ENCODE measurements at places on chromosomes 11 and 22.

DNA sequence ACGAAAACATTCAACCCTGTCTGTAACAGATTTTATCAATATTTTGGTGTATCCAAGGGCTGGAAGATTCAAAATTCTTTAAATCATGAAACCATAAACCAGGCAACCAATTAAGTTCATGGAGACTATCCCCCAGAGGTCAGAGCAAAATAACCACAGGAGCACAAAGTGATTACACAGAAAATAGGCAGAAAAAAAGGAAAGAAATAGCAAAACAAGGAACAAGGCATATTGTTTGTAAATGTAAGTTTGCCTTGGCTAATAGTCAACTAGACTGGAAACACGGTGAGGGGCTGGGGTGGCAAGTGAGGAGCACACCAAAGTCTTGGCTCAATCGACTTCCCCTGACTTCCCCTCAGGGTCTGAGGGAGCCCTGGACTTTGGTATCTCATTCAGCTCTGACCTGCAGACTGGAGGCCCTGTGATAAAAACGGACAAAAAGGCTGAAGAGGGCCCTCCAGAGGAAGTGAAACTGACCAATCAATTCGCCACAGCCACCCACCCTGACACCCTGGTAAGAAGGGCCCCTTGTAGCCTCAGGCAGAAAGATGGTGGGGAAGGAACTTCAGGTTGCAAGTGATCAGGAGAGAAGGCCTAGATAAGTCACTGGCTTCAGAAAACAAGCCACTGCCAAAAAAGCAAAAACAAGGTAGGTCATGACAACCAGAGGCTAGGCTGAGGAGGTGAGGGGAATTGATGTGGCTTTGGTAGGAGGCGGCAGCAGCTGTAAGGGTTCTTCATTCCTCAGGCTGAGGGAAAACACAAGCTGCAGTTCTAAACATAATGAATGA lies 1.8 kb downstream of the SIK3 start:
- DNase-seq, result no peak

DNA sequence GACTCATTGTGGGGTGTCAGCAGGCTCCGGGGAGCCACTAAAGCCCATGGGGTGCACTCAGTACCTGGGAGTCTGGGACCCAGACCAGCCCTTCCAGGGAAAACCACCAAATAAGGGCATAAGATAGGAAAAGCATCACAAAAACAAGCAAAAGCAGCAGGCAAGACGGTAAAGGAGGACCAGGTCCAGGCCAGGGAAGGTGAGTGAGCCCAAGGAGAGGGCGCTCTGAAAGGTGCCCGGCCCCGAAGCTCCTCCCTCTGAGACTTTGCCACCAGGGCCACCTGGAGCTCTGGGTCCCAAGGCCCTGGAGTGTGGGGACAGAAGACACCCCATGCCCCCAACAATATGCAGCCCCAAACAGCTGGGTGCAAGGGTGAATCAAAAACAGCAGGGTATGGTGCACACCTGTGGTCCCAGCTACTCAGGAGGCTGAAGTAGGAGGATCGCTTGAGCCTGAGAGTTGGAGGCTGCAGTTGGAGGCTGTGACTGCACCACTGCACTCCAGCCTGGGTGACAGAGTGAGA lies 5.2 kb upstream of the IL17REL start:
- DNase-seq, result no peak

DNA sequence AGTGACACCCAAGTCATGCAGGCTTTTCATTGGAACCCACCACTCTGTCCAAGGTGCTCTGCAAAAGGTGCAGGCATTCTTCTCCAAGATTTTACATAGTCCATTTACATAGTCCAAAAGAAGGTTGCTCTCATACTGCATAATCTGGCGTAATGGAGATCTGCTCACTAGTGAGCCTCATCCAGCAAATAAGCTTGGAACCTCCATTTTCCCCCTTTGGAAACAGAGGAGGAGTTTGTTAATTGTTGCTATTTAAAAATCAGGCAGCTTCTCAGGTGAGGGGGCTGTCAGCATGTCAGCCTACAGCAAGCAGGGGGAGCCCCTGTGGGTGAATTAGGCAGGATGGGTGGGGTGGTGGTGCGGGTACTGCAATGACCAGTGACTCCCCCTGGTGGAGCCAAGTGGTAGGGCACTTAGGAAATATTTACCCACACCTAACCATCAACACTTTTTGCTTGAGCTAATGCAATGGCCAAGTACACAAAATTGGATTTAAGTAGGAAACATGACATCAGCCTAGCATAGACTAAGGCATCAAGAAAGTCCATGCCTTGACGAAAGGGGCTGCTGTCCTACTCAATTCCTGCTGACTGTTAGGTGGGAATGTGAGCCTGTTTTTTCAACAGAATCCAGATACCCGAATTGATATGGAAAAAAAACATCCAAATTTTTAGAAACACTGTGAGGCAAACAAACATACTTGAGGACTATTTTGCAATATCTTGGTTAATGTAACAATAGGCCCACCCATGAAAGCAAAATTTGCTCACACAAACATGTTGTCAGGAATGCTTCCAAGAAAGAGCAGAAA lies 64.5 kb downstream of the AMBRA1 start:
- DNase-seq, result peak; percentile 64

GRCh38 chr11:12606597-12606996 lies 67.6 kb upstream of the TEAD1 start:
- no peak for DNase-seq

GRCh38 chr22:19710769-19711106 lies 3.6 kb upstream of the SEPTIN5 start:
- no peak for DNase-seq

DNA sequence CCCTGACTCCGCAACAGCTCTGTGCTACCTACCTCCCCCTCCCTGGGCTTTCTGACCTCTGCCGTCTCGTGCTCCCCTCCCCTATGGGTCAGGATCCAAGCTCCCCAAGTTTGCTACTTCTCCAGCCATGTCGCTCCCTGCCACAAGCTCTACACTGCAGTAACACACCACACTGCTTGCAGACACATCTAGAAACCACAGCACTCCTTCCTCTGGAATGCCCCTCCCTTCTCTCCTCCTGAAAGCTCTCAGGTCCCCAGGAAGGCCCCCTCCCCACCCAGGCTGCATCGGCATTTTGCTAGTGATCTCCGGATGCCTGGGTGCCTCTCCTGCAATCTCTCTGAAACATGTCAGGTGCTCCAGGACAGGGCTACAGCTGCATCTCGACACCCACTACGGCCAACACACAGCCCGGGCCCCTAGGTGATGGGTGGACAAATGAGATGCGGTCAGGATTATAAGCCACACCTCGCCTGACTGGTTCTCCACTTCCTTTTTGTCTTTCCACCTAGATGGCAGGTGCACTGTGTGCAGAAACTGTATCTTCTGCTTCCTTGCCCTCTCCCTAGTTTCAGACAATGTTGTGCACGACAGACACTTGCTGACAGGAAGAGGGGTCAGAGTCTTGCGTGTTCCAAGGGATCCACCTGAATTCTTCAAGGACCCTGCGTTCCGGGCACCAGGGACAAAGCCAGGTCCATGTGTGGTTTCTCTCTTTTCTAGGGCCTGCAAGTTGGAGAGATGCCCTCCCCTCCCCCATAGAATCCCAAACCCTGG lies 22.9 kb downstream of the RPUSD4 start:
- no peak for DNase-seq

DNA sequence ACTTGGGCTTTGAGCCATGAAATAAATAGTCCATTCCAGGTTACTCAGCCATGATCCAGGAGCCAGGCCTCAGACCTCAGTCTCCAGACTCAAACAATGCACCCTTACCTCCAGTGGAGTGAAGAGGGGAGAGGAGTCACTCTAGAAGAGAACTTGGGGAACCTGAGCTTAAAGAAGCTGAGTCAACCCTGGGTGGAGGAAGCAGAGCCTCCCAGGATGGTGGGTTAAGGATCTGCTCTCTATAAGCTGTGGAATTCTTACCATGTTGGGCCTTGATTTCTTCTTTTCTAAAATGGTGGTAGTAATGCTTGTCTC lies 113.2 kb downstream of the NECTIN1 start:
- no peak for DNase-seq

GRCh38 chr11:13030857-13031256 lies 21.7 kb downstream of the RASSF10 start:
- DNase-seq, result no peak

GRCh38 chr11:112321501-112322172 lies 61.0 kb upstream of the PLET1 start:
- DNase-seq, result no peak

GRCh38 chr22:19607192-19608002 lies 83.2 kb upstream of the CLDN5 start:
- DNase-seq, result no peak

GRCh38 chr22:49812838-49813237 lies 14.8 kb downstream of the BRD1 start:
- no peak for DNase-seq

- DNase-seq, result no peak
These were observed 28.9 kb upstream of the CARD18 start for GRCh38 chr11:105168457-105168856.

GRCh38 chr22:42114721-42115120 lies 15.9 kb downstream of the CYP2D6 start:
- DNase-seq, result no peak

- DNase-seq, result no peak
These were observed 472.9 kb downstream of the DLG2 start for GRCh38 chr11:85154294-85154693.

DNA sequence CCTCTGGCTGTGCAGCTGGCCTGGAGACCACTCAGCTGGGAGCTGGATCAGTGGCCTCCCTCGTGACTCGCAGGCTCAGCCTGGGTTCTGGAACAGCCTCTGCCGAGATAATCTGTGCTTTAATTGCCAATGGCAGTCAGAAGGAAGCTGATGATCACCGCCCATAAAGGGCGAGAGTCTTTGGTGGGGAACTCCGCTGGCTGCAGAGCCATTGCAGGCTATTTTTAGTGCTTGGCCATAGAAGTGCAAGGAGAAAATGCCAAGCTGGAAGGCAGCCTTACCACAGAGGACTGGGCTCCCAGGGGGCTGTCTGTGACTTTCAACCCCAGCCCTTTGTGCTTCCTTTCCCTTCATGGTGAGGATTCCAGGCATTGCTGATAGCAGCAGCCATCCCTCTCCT lies 62.2 kb upstream of the TENM4 start:
- DNase-seq, result no peak

DNA sequence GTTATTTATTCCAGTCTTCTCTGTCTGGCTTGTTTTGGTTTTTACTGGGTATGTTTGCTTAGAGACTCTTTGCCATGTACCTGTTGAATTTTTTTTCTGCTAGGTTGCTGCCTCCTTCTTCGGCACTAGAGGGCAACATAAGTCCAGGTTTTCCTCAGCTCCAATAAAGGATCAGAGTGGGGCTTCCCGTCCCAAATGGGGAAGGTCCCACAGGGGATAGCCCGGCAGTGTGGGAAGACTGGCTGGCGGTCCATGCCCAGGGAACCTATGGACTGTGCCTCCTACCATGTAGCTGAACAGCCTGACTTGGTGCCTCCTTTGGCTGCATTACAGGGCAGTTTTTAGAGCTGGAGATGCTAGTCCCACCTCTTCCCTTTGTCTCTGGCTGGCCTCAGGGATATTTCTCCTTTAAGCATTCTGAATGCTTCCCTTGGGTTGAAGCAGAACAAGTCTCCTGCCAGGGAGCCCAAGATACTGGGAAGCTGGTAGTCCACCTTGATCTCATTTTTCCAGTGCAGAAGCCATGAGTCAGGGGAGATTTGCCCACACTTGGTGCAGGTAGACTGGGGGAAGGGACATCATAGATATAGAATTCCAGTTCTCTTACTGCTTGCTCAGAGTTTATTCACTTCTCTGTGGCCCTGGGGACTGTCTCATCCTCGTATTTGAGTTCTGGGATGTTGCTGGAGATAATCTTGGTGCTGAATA lies 60.2 kb downstream of the BRD1 start:
- DNase-seq, result no peak

All from stimulated activated CD8-positive, alpha-beta memory T cell treated with anti-CD3 and anti-CD28 coated beads, Interleukin-12 subunit alpha, Interleukin-12 subunit beta, amount 100 ng/mL, for 1 hour (primary cell).